ENCODE measurements at places on chromosomes 7 and 10.

DNA sequence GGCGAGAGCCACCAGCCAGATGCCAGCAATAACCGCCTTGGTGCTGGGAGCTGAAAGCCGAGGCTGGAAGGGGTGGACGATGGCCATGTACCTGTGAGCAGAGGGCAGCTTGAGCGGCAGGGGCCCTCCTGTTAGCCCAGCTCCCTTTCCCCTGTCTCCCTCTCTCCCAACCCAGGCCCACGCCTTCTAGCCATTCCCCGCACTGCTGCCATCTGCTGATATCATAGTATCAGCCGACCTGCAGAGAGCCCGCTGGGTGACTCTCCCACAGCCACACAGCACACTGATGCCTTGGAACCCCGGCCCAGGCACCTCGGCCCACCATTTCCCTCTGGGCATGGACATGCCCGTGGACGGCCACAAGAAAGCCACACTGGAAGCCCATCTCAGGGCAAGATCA, 1.7 kb downstream of the TACR2 start:
- DNase-seq: no peak

DNA sequence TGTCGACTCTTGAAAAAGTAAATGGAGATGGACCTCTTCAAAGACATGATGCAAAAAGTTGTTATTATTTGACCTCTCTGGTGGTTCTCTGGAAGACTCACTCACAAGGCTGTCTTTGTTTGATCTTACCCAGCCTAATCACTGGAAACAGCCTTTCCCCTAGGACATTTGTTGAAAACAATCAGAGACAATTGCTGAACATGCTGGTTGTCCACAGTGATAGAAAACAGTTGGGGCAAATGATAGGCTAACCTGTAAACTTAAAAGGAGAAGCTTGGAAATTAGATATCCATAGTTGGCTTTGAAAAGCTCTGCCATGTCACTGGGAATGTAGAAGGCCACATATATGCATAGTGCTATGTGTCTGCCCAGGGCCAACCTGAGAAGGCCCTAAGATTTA, 22.9 kb upstream of the TES start:
- DNase-seq: no peak

DNA sequence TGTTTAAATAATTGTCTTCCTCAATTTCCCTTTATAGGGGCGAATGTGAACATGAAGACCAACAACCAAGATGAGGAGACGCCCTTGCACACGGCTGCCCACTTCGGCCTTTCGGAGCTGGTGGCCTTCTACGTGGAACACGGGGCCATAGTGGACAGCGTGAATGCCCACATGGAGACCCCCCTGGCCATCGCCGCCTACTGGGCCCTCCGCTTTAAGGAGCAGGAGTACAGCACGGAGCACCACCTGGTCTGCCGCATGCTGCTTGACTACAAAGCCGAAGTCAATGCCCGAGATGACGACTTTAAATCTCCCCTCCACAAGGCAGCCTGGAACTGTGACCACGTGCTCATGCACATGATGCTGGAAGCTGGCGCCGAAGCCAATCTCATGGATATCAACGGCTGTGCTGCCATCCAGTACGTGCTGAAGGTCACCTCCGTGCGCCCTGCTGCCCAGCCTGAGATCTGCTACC, 42.1 kb downstream of the ASB4 start:
- no peak for DNase-seq

- no peak for DNase-seq
These were observed 138.2 kb downstream of the ADAM12 start for GRCh38 chr10:126250045-126250444.

DNA sequence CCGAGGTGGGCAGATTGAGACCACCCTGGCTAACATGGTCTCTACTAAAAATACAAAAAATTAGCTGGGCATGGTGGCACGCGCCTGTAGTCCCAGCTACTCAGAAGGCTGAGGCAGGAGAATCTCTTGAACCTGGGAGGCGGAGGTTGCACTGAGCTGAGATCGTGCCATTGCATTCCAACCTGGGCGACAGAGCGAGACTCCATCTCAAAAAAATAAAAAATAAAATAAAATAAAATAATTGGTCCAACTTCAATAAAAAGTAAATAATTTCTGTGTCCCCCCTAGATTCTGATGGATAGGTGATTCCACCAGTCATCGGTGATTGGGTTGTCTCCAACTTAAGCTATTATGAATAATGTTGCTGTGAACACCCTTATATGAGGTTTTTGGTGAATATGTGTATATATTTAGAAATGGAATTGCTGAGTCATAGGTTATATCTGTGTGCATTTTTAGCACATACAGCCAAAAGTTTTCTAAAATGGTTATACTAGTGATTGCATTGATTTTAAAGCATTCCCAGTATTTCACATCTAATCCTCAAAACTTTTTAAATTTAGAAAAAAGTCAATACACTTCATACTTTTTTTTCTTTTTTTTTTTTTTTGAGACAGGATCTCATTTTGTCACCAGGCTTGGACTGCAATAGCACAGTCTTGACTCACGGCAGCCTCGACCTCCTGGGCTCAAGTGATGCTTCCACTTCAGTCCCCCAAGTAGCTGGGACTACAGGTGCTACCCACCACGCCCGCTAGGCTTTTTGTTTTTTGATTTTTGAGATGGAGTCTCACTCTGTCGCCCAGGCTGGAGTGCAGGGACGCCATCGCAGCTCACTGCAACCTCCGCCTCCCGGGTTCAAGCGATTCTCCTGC, 13.7 kb upstream of the SRPK2 start:
- DNase-seq: no peak

DNA sequence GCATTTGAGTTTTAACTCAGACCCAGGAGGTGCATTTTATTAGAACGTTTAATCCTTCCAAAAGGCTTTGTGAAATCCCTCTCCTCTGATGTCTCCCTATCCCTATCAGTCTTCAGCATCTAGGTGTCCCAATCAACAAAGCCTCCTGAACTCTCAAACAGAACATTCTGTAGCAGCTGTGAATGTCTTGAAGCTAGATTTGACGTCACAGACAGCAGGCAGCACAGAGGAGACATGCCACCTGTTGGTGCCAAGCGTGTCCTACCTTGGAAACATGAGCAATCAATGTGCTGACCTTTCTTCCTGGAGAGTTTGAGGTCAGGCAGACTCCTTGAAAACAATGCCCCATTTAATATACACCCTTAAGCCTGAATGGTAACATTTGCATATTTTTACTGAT, 125.5 kb downstream of the RNLS start:
- no peak for DNase-seq

- no peak for DNase-seq
These were observed 63.1 kb upstream of the SORCS3 start for GRCh38 chr10:104577861-104578521.

All from urothelium cell line (cell line).